ENCODE measurements at places on chromosomes 2 and 18.

DNA sequence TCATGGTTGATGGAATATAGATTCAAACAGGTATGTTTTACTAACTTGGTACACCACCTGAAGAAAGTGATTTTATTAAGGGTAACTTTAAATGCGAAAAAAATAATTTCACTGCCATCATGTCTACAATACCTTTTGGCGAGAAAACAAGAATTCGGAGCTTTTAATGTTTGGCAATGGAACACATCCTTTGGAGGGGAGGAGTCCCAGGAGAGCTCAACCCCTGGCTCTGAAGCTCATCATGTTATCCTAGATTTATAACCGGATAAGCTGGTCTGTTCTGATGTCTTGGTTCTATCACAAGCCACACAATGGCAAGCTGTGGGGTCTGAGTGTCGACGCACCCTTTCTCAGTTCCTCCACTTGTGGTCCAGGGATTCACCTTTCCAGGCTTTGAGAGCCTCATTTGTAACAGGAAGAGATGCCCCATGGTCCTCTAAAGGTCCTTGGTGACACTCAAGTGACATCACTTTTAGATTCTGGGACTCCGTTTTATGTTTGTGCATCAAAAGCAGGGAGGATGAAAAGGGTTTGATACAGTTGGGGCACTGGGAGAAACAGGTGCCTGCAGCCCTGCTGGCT, 172.7 kb downstream of the BCL2 start:
- DNase-seq: no peak

DNA sequence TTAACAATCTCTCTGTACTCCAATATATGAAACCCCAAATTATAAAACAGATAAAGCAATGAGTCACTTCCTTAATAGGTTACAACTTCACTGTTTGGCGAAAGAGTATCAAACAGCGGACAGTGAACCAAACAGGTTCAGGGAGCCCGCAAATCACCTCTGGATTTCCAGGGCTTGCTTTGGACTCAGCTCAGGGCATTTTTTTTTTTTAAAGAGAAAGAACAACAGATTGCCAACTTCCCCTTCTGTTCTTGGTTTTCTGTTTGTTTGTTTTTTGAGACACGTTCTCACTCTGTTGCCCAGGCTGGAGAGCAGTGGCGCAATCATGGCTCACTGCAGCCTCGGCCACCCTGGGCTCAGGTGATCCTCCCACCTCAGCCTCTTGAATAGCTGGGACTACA, 52.7 kb downstream of the ABCB11 start:
- no peak for DNase-seq

DNA sequence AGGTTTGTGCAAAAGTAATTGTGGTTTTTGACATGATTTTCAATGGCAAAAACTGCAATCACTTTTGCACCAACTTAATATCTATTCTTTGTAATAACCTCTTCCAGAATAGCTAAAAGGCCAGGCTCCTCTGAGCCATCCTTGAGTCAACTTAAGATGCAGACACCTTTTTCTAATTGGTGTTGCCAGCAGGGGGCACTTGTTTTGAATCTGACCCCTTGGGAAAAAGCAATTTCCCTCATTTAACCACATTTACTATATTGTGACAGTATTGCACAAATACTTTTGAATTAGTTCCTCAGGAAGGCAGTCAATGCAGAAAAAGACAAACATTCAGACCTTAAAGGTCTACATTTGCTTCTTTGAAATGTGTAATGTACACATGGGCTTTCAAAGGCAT, 78.6 kb upstream of the GALNT5 start:
- no peak for DNase-seq

DNA sequence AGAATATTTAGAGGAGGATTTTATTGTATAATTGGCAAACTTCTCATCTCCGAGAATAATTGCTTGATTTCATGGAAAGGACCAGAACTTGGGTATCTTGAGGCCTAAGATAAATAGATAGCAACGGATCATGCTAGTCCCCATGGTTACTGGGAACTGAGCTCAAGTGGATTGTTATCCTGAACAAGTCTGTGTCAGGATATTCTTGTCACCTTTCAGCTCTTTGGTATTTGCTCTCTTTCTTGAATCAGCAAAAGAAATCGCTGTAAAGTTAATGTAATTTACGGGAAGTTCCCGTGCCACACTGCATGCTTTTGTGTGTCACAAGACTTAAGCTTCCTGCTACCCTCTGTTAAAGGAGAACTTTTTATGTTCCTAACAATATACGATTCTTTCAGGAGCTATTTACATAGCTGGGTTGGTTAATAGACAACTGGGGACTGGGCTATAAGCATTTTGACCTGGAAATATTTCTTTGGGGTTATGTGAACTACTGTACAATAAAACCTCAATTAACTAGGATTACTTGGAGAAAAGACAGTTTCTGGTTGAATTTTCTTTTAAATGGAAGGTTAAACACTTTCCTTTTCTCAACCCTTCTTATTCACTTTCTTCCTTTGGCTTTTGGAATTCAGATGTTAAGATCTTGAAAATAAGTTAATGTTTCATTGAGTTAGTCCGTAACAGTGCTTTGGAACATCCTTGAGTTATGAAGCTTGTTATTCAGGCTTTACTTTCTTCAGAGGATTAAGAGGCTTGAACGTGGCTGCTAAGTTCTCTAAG, 151.2 kb downstream of the FMNL2 start:
- DNase-seq: no peak

GRCh38 chr2:226888378-226888965, 52.6 kb downstream of the RHBDD1 start:
- DNase-seq: no peak

- no peak for DNase-seq
These were observed 24.1 kb upstream of the FZD7 start for GRCh38 chr2:202009581-202009980.

DNA sequence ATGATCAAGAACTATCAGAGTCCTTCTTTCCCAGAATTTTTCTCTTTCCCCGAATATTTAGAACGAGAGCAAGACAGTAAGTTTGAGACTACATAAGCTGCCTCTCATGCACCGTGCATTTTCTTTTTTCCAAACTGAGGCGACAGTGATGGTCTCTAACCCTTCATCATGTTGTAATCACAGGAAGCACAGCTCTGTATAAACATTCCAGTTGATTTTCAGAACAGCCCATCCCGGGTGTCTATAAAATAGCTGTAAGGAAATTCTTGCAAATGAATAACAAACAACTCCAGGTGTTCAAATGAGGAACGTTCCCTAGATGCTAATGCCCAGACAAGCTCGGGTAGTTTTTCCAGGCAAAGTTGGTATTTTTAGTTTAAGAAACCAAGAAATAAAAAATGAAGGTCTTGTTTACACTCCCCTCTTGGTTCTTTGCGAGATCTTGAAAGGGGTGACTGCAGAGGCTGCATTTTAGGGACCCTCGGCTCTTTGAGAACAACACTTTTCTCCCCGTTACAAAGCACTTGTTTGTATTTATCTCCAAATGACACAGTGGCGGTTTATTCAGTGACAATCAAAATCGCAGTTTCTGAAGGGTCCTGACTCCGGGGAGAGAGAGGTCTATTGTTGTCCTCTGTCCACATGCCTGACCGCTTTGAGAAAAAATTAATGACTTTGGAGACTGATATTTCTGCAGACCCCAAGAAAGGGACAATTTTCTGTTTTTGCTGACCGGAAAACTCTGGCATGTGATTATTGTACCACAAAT, 101.1 kb upstream of the NCK2 start:
- DNase-seq: no peak

DNA sequence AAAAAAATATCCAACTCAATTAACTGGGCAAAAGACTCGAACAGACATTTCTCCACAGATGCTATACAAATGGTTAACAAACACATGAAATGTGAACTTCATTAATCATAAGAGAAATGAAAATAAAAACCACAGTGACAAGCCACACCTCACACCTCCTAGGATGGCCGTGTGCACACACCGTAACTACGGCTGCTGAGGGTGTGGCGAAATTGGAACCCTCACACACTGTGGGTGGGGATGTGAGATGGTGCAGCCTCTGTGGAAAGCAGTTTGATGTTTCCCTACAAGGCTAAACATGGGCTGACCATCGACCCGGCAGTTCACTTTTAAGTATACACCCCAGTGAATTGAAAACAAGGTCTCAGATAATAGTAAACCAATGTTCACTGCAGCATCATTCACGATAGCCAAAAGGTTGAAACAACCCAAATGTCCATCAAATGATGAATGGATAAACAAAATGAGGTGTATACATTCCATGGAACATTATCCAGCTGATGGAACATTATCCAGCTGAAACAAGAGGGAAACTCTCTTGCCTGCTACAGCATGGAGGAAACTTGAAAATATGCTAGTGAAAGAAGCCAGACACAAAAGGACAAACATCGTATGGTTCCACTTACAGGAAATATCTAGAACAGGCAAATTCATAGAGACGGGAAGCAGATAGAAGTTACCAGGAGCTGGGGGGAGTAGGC, 32.2 kb downstream of the ZAP70 start:
- DNase-seq: peak; percentile 37

DNA sequence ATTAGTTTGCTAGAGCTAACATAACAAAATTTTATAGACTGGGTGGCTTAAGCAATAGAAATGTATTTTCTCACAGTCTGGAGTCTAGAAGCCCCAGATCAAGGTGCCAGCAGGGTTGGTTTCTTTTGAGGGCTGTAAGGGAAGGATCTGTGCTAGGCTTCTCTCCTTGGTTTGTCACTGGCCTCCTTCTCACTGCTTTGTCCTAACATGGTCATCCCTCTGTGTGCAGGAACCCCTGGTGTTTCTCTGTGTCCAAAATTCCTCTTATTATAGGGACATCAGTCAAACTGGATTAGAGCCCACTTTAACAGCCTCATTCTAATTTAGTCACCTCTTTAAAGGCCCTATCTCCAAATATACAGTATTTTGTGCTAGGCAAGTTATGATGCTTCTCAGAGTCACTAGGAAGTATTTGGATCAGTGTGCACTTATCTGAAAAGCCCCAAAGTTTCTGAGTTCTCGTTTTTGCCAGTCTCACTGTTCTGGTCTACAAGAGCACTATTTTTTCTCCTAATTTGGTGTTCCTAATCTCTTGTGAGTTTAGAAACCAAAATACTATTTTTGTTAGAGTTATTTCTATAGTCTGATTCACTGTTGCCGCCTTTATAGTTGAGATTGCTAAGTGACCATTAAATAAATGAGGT, 29.0 kb downstream of the ZC3H6 start:
- no peak for DNase-seq

- DNase-seq: no peak
These were observed 81.1 kb upstream of the CD302 start for GRCh38 chr2:159879051-159879604.

DNA sequence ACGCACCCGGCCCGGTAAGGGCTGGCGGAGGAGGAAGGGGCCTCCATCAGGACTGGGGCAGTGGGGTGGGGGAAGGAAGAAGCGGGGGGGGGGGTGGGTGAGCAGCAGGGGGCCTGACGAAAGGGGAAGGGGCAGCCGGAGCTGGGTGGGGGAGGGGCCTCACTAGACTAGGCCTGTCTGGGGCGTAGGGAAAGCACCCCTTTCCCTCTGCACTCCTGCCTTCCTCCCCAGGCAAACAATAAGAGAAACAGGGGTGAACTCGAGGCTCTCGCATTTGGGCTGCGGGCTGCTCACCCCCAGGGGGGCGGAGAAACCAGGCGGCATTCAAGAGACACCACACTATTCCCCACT, 82.7 kb upstream of the POMC start:
- DNase-seq: no peak

GRCh38 chr2:13542061-13542460, 825.3 kb downstream of the TRIB2 start:
- no peak for DNase-seq

GRCh38 chr2:231161252-231161839, 36.5 kb upstream of the HTR2B start:
- DNase-seq: no peak

GRCh38 chr2:200382874-200383273, 76.4 kb downstream of the SPATS2L start:
- DNase-seq: no peak

DNA sequence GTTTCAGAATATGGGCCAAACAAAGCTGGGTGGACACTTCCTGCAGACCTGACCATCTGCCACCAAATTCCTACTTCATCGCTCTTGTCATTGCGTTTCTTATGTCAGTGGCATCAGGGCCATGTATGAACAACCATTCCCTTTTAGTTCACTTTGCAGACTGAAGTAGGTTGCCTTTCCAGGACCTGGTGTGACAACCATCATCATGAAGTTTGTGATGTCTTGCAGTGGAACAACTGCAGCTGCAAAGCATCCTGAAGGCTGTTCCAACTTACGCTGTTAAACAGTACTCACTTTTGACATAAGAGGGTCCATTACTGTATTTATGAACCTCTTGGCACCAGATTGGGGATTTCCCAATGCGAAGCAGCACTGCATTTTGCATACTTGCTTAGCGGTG, 511.6 kb downstream of the ARHGAP15 start:
- no peak for DNase-seq

DNA sequence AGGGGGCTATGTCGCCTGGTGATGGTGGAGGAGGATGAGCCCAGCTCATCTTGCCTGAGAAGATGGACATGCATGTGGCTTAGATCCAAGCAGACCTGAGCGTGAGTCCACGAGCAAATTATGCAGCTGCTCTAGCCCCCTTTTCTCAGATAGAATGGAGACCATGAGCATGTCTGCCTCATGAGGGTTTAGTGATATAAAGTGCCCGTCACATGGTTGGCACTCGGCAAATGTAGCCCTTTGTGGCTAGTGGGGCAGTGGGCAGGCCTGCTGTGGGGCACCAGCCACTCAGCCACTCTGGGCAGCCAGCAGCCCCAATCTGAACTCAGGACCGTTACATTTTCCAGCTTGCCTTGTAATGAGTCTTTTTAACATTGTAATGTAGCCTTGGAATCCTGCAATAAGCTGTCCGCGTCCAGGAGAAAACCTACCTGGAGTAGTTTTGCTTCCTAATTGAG, 92.1 kb upstream of the HS6ST1 start:
- DNase-seq: no peak

DNA sequence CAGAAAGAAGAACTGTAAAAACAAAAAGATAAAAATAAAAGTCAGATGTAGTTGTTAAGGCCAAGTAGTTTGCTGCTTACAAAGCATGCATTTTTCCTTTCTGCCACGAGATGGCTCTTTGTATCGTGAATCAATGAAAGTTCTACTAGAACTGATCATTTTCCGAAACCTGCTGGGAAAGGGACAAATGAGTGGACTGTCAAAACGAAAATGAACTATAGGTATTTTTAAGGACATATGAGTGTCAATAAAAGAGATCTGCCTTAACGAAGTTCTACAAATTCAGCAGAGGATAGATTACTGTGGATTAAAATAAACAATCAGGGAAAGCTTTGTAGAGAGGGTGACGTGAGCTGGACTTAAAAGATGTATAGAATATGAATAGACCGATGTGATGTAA, 15.0 kb upstream of the ELOA2 start:
- no peak for DNase-seq

DNA sequence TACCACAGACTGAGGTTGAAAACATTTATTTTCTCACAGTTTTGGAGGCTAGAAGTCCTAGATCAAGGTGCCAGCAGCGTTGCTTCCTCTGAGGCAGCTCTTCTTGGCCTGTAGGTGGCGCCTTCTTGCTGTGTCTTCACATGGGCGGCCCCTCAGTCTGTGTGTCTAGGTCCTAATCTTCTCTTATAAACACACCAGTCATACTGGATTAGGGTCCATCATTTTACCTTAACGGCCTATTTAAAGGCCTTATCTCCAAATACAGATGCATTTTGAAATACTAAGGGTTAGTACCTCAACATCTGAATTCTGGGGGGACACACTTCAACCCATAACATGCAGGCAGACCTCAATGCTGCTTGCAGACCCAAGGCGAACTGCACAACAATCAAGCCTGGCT, 4.4 kb upstream of the RMC1 start:
- DNase-seq: no peak

- no peak for DNase-seq
These were observed 14.7 kb downstream of the ROCK2 start for GRCh38 chr2:11329776-11330175.
